ENCODE measurements at places on chromosomes 16 and 17.

DNA sequence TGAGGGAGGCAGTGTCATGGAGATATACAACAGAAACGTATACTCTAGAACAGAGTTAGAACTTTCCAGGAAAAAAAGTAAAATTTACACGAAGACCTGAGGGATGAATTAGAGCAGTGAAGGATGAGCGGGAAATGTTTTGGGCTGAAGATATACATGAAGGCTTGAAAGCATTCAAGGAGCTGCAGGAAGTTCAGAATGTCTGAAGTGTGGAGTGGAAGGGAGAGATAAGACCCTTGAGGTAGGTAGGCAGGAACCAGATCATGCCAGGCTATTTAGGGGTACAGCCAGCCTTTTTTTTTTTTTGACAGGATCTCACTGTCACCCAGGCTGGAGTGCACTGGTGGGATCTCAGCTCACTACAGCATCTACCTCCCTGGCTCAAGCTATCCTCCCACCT is 3.2 kb upstream of the NLK start:
- no peak for DNase-seq

- no peak for DNase-seq
Observed at GRCh38 chr17:28069061-28069460, 26.6 kb downstream of the NLK start.

- no peak for DNase-seq
Observed at GRCh38 chr16:23949630-23950290, 114.0 kb downstream of the PRKCB start.

GRCh38 chr17:45575126-45575885 is 84.8 kb upstream of the PLEKHM1 start:
- no peak for DNase-seq

- DNase-seq = peak; percentile 56
Observed at GRCh38 chr17:79325709-79326430, 251.2 kb downstream of the ENGASE start.

- no peak for DNase-seq
Observed at GRCh38 chr17:74825952-74826719, 33.5 kb downstream of the GRIN2C start.

- peak; percentile 93 for DNase-seq
Observed at GRCh38 chr17:79991924-79992648, 43.6 kb downstream of the TBC1D16 start.

Data from T47D (cell line).